ENCODE measurements at places on chromosomes 7 and 10.
A peak's percentile ranks its signal among the peaks of the same experiment; 100 is the strongest.

DNA sequence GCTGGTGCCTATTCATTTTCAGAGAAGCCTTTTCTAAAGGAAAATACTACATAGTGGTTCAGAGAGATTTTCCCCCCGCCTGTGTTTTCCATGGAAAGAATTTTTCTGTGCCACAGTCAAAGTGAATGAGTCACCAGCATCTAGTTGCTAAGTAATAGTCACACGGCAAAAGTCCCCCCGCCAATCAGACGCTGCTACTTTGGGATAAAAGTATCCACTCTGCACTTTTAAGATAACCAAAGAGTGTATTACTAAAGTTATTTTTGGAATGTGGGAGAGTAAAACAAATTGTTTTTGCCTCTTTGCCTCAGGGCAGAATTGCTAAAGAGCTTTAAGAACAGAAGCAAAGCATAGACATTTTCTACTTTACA is 23.5 kb downstream of the ABLIM1 start:
- no peak for DNase-seq
- H3K27me3 ChIP-seq, result peaks cover 52% of the 10 kb centered on the region
- H3K27ac ChIP-seq, result no peak overlapping the region

- no peak overlapping the region for H3K4me3 ChIP-seq
- peak overlapping the region; percentile 91 for H3K27ac ChIP-seq
Observed at GRCh38 chr10:91901784-91902677, 7.3 kb downstream of the FGFBP3 start.

GRCh38 chr7:147638566-147638965 is 952.0 kb upstream of the C7orf33 start:
- no peaks in the 10 kb centered on the region for H3K4me1 ChIP-seq
- no peak overlapping the region for H3K27ac ChIP-seq
- no peak overlapping the region for H3K4me3 ChIP-seq
- no peak for DNase-seq
- H3K27me3 ChIP-seq, result no peaks in the 10 kb centered on the region
- H3K36me3 ChIP-seq, result no peaks in the 10 kb centered on the region

DNA sequence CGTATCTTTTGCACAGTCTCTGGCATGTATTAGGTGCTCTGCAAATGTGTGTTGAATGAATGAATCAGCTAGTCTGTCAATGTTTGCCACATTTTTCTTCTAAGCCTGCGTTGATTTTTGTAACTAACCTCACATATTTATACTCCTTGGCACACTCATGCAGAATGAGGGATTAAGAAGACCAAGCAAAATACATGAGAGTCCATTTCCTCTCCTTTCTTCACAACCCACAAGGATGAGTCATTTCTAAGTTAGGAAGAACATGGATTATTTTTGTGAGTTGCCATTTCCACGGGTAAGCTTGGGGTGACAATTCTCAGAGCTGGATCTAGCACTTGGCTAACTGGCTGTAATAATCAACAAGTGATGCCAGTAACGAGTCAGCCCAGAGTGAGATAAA is 158.8 kb downstream of the TWIST1 start:
- no peaks in the 10 kb centered on the region for H3K4me1 ChIP-seq
- no peaks in the 10 kb centered on the region for H3K36me3 ChIP-seq
- H3K27me3 ChIP-seq, result no peaks in the 10 kb centered on the region
- H3K4me3 ChIP-seq, result no peak overlapping the region
- no peak for DNase-seq
- H3K27ac ChIP-seq, result no peak overlapping the region

- H3K27me3 ChIP-seq, result no peaks in the 10 kb centered on the region
- H3K36me3 ChIP-seq, result no peaks in the 10 kb centered on the region
- no peak overlapping the region for H3K4me3 ChIP-seq
Observed at GRCh38 chr10:112793202-112793921, 156.7 kb upstream of the TCF7L2 start.

Data from activated T-helper 2 cell treated with anti-CD3 and anti-CD28 coated beads, Interferon-gamma antibody, Interleukin-2, Interleukin-4, amounts not matched to agents 10 μg/mL and 5 μg/mL and 100 μg/mL, durations not matched to agents 14 hours and 24 hours and 36 hours (primary cell).